ENCODE measurements at places on chromosomes 5 and 9. TPM values are rescaled to one million over a fixed set of nuclear protein-coding genes. Genes with fewer than 3 reads are reported as not detected.

GRCh38 chr5:130963798-130964197 is 201.3 kb downstream of the HINT1 start:
- H3K27ac ChIP-seq, result no peak overlapping the region
- no peaks in the 10 kb centered on the region for H3K4me1 ChIP-seq
- H3K27me3 ChIP-seq, result peaks cover 8% of the 10 kb centered on the region
- H3K36me3 ChIP-seq, result no peaks in the 10 kb centered on the region
- H3K4me3 ChIP-seq, result no peak overlapping the region

Gene HAND1
- not detected for total RNA-seq

Gene HTR1A
- total RNA-seq, result not detected

DNA sequence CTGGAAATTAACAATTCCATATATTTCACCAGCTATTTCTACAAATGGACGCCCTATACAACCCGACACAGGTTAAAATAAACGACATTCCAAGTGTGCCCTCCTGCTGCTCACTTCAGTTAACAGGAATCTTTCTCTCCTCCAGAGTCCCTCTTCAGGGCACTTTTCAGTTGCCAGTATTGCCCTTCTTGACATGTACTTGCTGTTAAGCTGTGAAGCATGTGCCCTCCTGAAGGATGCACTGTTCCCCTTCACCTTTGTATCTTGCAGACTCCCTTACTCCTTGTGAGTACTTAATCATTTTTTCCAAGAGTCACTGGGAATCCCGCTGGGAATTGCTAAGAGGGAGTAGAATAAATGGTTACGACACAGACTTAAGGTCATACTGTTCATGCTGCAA is 364.1 kb downstream of the CTNND2 start:
- H3K27me3 ChIP-seq, result no peaks in the 10 kb centered on the region
- no peaks in the 10 kb centered on the region for H3K4me1 ChIP-seq
- no peak overlapping the region for H3K4me3 ChIP-seq
- no peaks in the 10 kb centered on the region for H3K36me3 ChIP-seq

DNA sequence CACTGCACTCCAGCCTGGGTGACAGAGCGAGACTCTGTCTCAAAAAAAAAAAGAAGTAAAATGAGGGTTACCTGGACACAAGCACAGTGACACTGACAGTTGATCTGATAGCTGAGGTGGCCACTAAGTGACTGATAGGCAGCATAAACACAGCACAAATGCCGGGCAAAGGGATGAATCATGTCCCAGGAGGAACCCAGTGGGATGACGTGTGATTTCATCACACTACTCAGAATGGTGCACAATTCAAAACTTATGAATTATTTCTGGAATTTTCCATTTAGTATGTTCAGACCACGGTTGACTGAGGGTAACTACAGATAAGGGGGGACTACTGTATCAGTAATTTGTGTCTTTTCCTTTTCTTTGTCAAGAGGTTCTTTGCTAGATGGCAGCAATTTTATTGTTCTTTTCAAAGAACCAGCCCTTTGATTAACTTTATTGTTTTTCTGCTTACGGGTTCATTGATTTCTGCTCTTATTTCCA is 34.3 kb upstream of the RNF130 start:
- no peak overlapping the region for H3K4me3 ChIP-seq
- no peaks in the 10 kb centered on the region for H3K27me3 ChIP-seq
- H3K4me1 ChIP-seq, result no peaks in the 10 kb centered on the region
- DNase-seq, result no peak

DNA sequence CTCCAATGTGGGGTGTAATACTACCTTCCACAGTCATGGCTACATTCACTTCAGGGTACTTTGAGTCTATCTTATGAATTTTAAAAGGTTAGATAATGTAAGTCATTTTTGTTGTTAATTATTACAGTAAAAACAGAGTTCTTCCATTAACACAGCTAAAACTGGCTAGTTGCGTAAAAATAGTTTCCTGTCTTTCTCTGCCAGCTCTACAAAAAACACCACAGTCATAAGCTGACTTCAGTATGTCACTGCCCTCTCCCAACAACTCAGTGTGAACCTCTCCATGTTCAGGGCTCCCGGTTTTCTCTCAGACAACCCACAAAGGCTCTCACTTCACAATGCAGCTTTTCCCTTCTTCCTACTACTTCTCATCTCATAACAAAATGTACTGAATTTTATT is 84.8 kb upstream of the ITGA1 start:
- H3K27me3 ChIP-seq, result no peaks in the 10 kb centered on the region
- no peak for DNase-seq
- H3K27ac ChIP-seq, result no peak overlapping the region

GRCh38 chr5:59445741-59446140 is 447.8 kb downstream of the PDE4D start:
- peaks cover 3% of the 10 kb centered on the region for H3K27me3 ChIP-seq
- no peaks in the 10 kb centered on the region for H3K36me3 ChIP-seq
- H3K4me1 ChIP-seq, result no peaks in the 10 kb centered on the region
- no peak overlapping the region for H3K4me3 ChIP-seq

- no peaks in the 10 kb centered on the region for H3K27me3 ChIP-seq
- H3K27ac ChIP-seq, result no peak overlapping the region
- H3K4me1 ChIP-seq, result no peaks in the 10 kb centered on the region
- no peak overlapping the region for H3K4me3 ChIP-seq
- no peaks in the 10 kb centered on the region for H3K36me3 ChIP-seq
Observed at GRCh38 chr9:14221558-14221957, 92.4 kb downstream of the NFIB start.

DNA sequence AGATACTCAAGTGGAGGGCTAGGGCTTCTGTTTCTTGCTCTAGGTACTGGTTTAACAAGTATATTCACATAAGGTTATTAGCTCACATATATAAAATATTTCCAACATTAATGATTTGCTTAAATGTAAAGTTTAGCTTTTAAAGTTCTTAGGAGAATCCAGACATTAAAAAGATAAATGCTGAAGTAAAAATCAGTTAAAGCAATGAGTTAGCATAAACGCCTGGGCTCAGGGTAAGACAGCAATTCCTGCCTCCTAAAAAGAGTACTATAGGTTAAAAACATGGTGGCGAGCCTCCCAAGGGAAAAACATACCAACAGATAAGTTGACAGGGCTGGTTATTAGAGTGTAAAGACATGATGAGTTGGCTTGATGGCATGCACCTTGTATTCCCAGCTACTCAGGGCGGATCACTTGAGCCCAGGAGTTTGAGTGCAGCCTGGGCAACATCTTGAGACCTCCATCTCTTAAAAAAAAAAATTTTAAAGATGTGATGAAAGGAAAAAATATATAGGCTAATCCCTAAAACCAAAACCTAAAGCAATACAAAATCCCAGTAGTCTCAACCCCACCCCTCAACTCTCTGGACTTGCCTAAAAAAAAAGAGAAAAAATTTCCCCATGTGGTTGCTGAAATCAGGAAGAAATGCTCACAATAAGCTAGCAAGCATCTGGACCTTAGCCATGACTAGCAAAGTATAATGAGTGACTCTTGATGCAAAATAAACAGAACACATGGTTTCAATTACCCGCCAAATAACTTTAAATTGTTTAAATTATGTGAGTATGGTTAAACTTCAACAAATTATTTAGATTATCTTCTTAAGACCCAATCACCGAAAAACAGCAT is 3.6 kb downstream of the GOLPH3 start:
- DNase-seq, result no peak
- peak overlapping the region; percentile 7 for H3K27ac ChIP-seq
- H3K36me3 ChIP-seq, result peaks cover 38% of the 10 kb centered on the region
- H3K4me3 ChIP-seq, result peak overlapping the region; percentile 53
- H3K4me1 ChIP-seq, result peaks cover 34% of the 10 kb centered on the region

GRCh38 chr5:1011741-1012312 is 3.2 kb downstream of the NKD2 start:
- DNase-seq, result no peak
- H3K27me3 ChIP-seq, result peaks cover 20% of the 10 kb centered on the region
- no peak overlapping the region for H3K4me3 ChIP-seq
- H3K4me1 ChIP-seq, result peaks cover 17% of the 10 kb centered on the region

Gene C5orf52
- total RNA-seq, result not detected

Gene FGD3
- 44.0 TPM for total RNA-seq

Gene ITGA2
- 3.2 TPM for total RNA-seq

Gene PCDHA12
- total RNA-seq, result not detected

- peaks cover 7% of the 10 kb centered on the region for H3K27me3 ChIP-seq
- H3K36me3 ChIP-seq, result no peaks in the 10 kb centered on the region
- DNase-seq, result no peak
- H3K4me1 ChIP-seq, result no peaks in the 10 kb centered on the region
- no peak overlapping the region for H3K4me3 ChIP-seq
- H3K27ac ChIP-seq, result no peak overlapping the region
Observed at GRCh38 chr9:124717597-124717996, 53.5 kb downstream of the NR6A1 start.

DNA sequence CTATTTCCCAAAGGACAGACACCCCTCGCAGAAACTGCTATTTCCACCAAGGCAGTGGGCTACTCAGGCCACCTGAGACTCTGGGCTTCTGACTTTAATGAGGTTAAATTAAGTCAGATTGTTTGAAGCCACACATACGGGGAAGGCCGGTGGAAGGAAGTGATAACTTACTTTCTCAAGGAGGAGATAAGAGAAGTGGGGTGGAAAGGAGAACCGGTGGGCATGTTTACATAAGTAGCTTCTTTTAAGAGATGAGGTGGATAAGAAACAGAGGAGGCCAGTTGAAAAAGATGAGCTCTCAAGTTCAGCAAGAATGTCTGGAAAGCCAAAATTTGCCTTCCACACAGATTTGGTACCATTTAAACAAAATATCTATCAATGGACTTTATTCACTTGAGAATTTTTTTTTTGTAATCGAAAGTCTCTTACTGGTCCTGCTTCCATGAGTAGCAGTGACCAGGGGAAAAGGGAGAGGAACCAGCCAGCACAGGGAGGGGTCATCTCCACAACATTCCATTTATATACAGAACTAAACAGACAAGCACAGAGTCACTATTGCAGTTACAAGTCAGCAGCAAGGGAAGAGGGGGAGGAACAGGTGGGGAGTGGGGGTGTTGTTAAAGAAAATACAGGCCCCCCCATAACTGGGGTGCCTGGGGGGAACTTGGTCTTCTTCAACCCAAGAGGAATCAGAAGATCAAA is 20.0 kb downstream of the CCDC125 start:
- no peaks in the 10 kb centered on the region for H3K4me1 ChIP-seq
- H3K27ac ChIP-seq, result no peak overlapping the region
- no peak for DNase-seq
- no peaks in the 10 kb centered on the region for H3K27me3 ChIP-seq
- H3K4me3 ChIP-seq, result no peak overlapping the region

GRCh38 chr9:107712390-107712789 is 222.8 kb upstream of the KLF4 start:
- H3K27me3 ChIP-seq, result no peaks in the 10 kb centered on the region
- H3K27ac ChIP-seq, result no peak overlapping the region
- DNase-seq, result no peak

Gene ENHO
- total RNA-seq, result not detected

Gene IL17B
- not detected for total RNA-seq

GRCh38 chr5:1007221-1007680 is 1.4 kb upstream of the NKD2 start:
- H3K4me3 ChIP-seq, result peak overlapping the region; percentile 76
- no peak for DNase-seq
- H3K27ac ChIP-seq, result no peak overlapping the region
- no peaks in the 10 kb centered on the region for H3K36me3 ChIP-seq
- peaks cover 17% of the 10 kb centered on the region for H3K4me1 ChIP-seq

Gene GNAQ
- 26.8 TPM for total RNA-seq

Gene PCDHGB1
- 0.32 TPM for total RNA-seq

DNA sequence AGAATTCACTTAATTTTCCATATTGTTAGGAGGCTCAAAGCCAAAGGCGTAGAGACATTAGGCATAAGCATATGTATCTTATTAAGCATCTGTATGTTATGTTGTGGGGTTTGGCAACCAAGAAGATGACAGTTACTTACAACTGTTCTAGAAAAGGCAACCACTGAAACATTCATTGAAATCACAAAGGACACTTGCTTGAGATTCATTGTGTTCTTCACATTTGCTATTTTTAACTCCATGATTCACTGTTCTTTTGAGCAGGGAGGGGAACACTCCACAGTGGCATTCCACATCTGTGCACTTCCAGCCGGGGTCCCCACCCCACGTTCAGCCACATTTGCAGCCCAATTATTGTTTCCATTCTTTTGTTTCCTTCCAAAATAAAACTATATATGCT is 107.1 kb downstream of the PALM2AKAP2 start:
- H3K27ac ChIP-seq, result peak overlapping the region; percentile 92
- DNase-seq, result no peak
- peak overlapping the region; percentile 64 for H3K4me3 ChIP-seq
- peaks cover 94% of the 10 kb centered on the region for H3K4me1 ChIP-seq
- no peaks in the 10 kb centered on the region for H3K27me3 ChIP-seq
- peaks cover 7% of the 10 kb centered on the region for H3K36me3 ChIP-seq

Gene OR1L4
- not detected for total RNA-seq

Gene EIF4EBP3
- total RNA-seq, result 16.1 TPM

Gene GRM6
- not detected for total RNA-seq

GRCh38 chr5:141384471-141385267 is 2.1 kb downstream of the PCDHGA7 start:
- H3K27me3 ChIP-seq, result peaks cover 3% of the 10 kb centered on the region
- no peak for DNase-seq
- peaks cover 1% of the 10 kb centered on the region for H3K36me3 ChIP-seq
- H3K4me3 ChIP-seq, result no peak overlapping the region
- no peak overlapping the region for H3K27ac ChIP-seq

- peaks cover 14% of the 10 kb centered on the region for H3K4me1 ChIP-seq
- no peak overlapping the region for H3K4me3 ChIP-seq
- H3K36me3 ChIP-seq, result no peaks in the 10 kb centered on the region
- no peak overlapping the region for H3K27ac ChIP-seq
- no peak for DNase-seq
Observed at GRCh38 chr5:102819634-102820033, 64.5 kb downstream of the PAM start.

GRCh38 chr9:20649381-20649780 is 27.1 kb upstream of the MLLT3 start:
- peaks cover 17% of the 10 kb centered on the region for H3K27me3 ChIP-seq
- DNase-seq, result no peak
- no peak overlapping the region for H3K27ac ChIP-seq
- no peaks in the 10 kb centered on the region for H3K36me3 ChIP-seq
- no peak overlapping the region for H3K4me3 ChIP-seq
- H3K4me1 ChIP-seq, result no peaks in the 10 kb centered on the region

Gene PLEKHG4B
- not detected for total RNA-seq

Gene ANXA1
- total RNA-seq, result 35.2 TPM

- H3K27me3 ChIP-seq, result no peaks in the 10 kb centered on the region
- DNase-seq, result no peak
Observed at GRCh38 chr5:108898707-108899106, 151.0 kb downstream of the FER start.

Gene SPINK7
- total RNA-seq, result not detected

DNA sequence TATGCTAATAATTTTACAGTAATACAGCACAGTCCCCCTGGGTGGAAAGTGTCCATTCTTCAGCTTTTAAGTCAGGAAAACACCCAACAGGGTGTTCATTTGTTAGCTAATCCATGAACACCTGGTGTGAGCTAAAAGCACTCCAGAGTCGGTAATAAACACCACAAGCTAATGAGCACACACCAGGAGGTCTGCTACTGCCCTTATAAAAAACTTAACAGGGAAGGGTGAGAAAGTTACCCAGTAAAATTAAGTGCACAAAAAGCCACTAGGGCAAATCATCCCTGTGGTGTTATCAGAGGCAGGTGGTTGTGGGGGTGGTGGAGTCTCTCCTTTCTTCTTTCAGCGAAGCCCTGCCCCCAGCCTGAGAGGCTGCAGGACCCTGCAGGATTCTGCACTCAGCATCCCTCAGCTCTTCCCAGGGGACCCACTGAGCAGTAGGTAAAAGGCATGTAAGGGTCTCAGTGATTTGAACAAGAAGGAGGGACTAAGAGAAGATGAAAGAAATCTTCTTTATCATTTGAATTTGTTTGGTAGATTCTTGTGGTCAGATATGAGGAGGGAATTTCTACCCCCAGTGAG is 14.4 kb downstream of the GDNF start:
- H3K27ac ChIP-seq, result no peak overlapping the region
- DNase-seq, result no peak
- no peaks in the 10 kb centered on the region for H3K36me3 ChIP-seq
- peaks cover 16% of the 10 kb centered on the region for H3K27me3 ChIP-seq
